ENCODE measurements at places on chromosomes 5 and 9.
A peak's percentile ranks its signal among the peaks of the same experiment; 100 is the strongest.

GRCh38 chr5:73591698-73592501, 26.4 kb downstream of the UTP15 start:
- DNase-seq: no peak

GRCh38 chr5:142233083-142234032, 91.5 kb downstream of the SPRY4 start:
- DNase-seq: no peak

DNA sequence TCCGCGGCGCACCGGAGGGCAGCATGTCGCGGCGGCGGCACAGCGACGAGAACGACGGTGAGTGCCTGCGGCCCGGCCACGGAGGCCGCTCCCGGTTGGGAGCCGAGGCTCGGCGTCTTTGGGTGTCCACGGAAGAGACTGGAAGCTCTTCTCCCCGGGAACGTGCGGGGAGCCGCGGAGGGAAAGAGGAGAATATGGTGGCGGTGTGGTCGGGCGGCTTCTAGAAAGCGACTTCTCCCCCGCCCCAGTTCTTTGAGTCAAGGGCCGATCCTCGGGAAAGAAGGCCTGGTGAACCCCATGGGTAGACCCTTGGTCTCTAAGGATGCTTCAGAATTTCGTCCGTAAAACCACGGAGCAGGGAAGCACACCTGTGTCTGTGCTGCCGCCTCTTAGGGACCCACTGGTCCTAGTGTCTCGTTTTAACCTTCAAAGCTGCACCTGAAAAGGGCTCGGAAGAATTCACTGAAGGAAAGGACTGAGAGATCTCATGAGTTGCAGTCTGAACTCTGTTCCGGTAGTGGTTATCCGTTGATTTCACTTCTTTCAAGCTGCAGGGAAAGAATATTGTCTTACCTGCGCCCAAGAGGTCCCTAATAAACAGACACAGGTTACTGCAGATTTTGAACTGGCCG, 354 bp downstream of the NCBP1 start:
- DNase-seq: no peak

- no peak for DNase-seq
These were observed 140.0 kb downstream of the GCNT1 start for GRCh38 chr9:76598981-76599380.

DNA sequence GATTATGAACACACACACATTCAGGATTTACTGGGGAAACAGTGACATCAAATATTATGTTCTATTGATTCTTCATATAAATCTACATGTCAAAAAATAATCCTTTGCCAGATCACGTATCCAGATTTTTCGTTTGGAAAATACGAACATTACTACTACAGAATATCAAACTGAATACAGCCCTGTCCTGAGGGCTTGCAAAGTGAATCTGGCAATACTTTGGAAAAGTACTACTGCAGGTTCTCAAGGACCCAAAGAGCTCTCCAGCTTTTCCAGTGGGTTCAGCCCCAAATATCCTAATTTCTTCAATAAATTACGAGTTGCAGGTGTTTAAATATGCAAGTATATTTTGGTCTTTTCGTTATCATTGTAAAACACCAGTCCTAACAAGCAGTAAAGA, 411 bp upstream of the NDUFS4 start:
- DNase-seq: no peak

DNA sequence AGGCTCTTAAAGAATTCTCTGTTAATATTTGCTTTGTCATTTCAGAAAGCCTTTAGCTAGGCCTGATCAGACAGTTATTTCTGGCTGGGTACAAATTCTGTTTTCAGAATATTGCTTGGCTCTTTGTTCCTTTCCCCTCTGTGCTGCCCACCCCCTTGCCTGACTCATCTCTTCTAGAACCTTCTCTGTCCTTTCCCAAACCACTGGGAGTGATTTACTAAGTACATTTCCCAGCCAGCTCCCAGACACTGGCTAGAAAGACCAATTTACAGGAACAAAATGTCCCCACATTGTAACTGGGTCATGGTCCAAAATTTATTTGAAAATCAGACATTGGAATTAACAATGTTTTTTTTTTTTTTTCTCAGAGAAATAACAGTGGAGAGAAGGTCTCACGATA, 133.1 kb upstream of the MAP1B start:
- no peak for DNase-seq

DNA sequence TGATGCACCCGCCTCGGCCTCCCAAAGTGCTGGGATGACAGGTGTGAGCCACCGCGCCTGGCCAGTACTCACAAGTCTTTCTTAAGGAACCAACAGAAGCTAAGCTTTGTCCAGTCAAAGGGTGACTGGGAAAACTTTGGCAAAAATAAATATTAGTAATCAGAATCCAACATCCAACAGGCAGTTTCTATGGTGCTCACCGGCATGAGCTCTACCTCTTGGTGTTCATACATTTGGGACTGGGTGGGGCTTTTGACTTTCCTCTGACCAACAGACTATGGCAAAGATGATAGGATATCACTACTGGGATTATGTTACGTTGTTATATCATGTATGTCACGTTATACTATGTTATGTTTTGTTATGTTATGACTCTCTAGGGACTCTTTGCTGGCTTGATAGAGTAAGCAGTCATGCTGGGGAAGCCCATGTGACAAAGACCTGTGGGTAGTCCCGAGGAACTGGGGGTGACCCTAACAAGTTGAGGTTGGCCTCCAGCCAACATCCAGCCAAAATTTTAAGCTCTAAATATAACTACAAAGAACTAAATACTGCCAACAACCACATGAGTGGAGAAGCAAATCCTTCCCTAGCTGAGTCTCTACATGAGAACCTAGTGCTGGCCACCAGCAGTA, 6.0 kb downstream of the RASGEF1C start:
- no peak for DNase-seq

DNA sequence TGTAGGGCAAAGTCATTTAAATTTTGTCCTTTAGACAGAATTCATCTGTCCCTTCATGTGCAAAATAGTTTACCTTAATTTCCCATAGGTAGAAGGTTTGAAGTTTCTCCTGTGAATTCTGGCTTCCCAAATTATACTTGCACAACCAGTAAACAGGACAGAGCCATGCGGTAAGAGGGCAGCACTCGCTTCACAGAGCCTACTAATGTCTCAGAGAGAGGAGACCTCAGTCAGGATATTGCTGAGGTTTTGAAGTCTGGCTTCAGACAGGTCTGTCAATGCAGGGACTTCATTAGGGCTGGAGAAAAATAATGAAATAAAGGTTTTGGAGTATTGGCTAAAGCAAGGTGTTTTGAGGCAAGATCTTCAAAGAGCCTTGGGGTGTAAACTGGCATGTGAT, 91.4 kb downstream of the ANXA1 start:
- DNase-seq: no peak

GRCh38 chr9:134630861-134631260, 10.7 kb upstream of the COL5A1 start:
- DNase-seq: no peak

DNA sequence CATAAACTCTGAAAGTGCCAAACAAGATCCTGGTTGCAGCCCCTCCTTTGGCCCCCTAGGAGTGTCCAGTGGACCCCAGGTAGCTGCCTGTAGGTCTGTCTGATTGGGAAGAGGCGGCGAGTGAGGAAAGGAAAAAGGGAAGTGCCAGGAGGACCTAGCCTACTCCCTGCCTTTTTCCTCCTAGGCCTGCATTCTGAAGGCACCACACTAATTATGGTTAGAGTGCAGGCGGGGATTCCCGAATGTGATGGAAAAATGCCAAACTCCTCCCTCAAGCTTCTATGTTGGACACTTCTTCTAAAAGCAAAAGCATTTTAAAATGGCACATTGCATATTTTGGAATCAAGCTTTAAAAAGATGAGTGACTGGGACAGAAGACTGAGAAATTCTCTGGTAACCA, 83.2 kb upstream of the SMIM15 start:
- peak; percentile 69 for DNase-seq

GRCh38 chr5:113682497-113683136, 169.1 kb downstream of the YTHDC2 start:
- DNase-seq: peak; percentile 0

DNA sequence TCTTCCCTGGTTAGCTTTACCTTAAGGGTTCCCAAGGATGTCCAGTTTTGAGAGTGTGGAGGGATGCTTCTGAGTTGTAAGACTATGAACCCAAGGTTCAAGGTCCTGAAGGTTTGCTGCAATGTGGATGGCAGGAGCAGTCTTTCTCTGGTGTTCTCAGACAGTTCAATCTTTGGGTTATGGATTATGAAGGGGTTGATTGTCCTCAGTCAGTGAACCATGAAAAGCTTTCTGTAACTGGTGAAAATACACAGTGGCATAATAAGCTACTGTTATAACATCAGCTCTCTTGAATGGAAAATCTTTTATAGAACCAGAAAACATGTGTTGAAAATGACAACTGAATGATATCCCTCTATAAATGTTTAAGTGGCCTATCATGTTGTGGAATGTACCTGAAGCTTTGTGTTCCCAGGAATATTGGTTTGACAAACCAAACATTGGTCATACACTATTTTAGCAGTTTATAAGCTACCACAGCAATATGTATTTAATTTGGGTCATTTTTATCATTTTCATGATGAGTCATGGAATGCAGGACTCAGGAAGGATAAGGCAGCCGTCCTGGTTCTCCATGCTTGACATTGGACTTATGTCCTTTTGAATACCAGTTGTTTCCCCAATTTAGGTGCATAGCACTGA, 1041.8 kb upstream of the ARRDC3 start:
- DNase-seq: no peak

DNA sequence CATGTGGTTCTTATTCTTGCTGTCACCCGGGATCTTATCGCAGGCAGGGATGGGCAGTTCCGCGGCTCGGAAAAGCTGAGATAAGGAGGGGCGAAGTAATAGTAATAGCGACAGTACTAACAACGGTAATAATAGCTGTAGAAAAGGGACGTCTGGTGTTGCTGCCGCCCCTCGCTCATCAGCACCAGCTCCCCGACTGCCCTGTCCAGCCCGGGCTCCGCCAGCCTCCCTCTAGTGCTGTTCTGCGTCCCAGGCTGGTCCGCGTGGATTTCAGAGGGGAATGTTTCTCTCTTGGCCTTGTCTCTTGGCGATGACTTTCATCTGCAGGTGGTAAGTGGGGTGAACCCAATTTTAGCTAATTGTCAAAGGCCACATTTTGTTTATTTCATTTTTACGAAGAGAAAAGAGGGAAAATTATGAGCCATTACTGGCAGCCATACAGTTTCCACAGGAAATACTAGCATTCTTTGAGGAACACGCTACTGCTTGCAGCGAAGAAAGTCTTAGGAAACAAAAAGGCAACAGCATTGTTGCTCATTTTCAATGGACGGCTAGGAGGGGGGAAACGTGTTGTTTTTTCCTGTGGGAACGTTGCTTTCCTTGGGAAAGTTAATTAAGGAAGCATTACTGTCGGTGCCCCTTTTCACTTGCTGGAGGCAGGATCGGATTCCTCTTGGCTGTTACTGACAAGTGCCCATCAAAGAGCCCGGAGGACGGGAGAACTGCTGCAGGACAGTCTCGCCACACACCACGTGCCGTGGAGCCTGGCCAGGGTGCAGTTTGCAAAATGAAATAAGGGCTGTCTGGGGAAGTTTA, 762 bp downstream of the SNCAIP start:
- DNase-seq: no peak

DNA sequence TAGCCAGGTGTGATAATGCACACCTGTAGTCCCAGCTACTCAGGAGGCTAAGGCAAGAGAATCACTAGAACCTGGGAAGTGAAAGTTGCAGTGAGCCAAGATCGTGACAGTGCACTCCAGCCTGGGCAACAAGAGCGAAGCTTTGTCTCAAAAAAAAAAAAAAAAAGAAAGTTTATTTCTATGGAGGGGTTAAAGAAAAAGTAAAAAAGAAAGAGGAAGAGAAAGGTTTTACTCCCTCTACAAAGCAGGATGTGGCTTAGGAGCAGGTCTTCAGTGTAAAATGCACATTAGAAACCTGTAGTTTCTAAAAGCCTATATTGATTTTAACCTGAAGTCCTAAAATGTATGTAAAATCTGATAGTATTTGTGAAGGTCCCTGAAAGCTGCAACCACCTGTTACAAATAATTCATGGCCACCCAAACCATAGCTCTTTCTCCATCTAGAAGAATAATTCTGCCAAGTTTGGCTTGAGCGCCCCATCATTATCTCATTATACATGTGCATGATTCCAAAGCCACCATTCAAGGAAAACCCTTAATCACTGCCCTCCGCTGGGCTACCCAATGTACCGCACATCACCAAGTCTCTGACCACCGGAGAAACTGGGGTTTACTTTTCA, 3.4 kb downstream of the FNBP1 start:
- DNase-seq: no peak

GRCh38 chr5:142644640-142645361, 41.1 kb downstream of the FGF1 start:
- no peak for DNase-seq

GRCh38 chr5:40030661-40031060, 605.9 kb upstream of the DAB2 start:
- no peak for DNase-seq
